Right lobe of liver (tissue), 6 donors: ENCODE measurements at places on chromosomes 11 and 22. TPM values are rescaled to one million over a fixed set of nuclear protein-coding genes. Genes with fewer than 3 reads are reported as not detected.

Gene OR2AG1
- not detected for total RNA-seq

- no peak for DNase-seq
- H3K27me3 ChIP-seq, result no peaks in the 10 kb centered on the region
- no peaks in the 10 kb centered on the region for H3K4me1 ChIP-seq
Measured at GRCh38 chr22:43532301-43533155, 120.7 kb downstream of the MPPED1 start.

Gene CD3D
- total RNA-seq, result 0.98 TPM

Gene STK33
- 0.12 TPM for total RNA-seq

GRCh38 chr11:36098087-36098486, 154.2 kb downstream of the LDLRAD3 start:
- no peak overlapping the region for H3K4me3 ChIP-seq
- no peak overlapping the region for H3K27ac ChIP-seq
- no peaks in the 10 kb centered on the region for H3K36me3 ChIP-seq
- DNase-seq, result no peak
- no peaks in the 10 kb centered on the region for H3K4me1 ChIP-seq
- no peaks in the 10 kb centered on the region for H3K27me3 ChIP-seq

- no peaks in the 10 kb centered on the region for H3K27me3 ChIP-seq
- H3K4me1 ChIP-seq, result peaks cover 5% of the 10 kb centered on the region
- H3K36me3 ChIP-seq, result no peaks in the 10 kb centered on the region
- H3K27ac ChIP-seq, result no peak overlapping the region
Measured at GRCh38 chr11:74669211-74670160, 61.7 kb downstream of the CHRDL2 start.

GRCh38 chr22:23313791-23314567, 133.7 kb downstream of the BCR start:
- no peak overlapping the region for H3K4me3 ChIP-seq
- no peaks in the 10 kb centered on the region for H3K36me3 ChIP-seq
- H3K4me1 ChIP-seq, result no peaks in the 10 kb centered on the region
- no peaks in the 10 kb centered on the region for H3K27me3 ChIP-seq

- no peaks in the 10 kb centered on the region for H3K27me3 ChIP-seq
- no peak for DNase-seq
- no peaks in the 10 kb centered on the region for H3K4me1 ChIP-seq
- H3K4me3 ChIP-seq, result no peak overlapping the region
- H3K36me3 ChIP-seq, result peaks cover 3% of the 10 kb centered on the region
Measured at GRCh38 chr22:40889116-40889515, 27.2 kb upstream of the DNAJB7 start.

DNA sequence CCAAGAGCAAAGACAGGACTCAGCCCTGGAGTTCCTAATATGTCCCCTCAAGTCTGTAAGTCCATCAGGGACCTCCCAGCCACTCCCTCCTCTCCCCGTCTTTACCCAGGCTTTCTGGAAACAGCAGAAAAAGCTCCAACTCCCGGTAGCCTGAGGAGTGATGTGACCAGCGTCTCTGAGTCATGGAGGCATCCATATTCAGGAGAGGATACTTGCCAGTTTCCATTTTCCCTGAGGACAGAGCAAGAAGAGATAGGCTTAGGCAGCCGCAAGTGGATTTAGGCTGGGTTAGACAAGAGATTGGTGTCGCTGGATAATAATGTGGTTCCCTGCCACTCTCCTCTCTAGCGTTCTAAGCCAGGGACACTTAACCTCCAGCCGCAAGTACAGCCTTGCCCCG, 206.6 kb downstream of the GRIK4 start:
- no peaks in the 10 kb centered on the region for H3K4me1 ChIP-seq
- DNase-seq, result no peak
- H3K27ac ChIP-seq, result no peak overlapping the region
- no peak overlapping the region for H3K4me3 ChIP-seq
- H3K27me3 ChIP-seq, result no peaks in the 10 kb centered on the region
- no peaks in the 10 kb centered on the region for H3K36me3 ChIP-seq

Gene THRSP
- total RNA-seq, result 60.9 TPM

Gene HIC2
- total RNA-seq, result 1.7 TPM

Gene SLC22A6
- not detected for total RNA-seq

Gene IFITM1
- total RNA-seq, result 15.7 TPM

GRCh38 chr11:72807021-72807693, 7.1 kb upstream of the ATG16L2 start:
- H3K27ac ChIP-seq, result peak overlapping the region; percentile 76
- peaks cover 13% of the 10 kb centered on the region for H3K4me1 ChIP-seq
- H3K36me3 ChIP-seq, result no peaks in the 10 kb centered on the region
- H3K4me3 ChIP-seq, result no peak overlapping the region
- no peak for DNase-seq
- no peaks in the 10 kb centered on the region for H3K27me3 ChIP-seq

DNA sequence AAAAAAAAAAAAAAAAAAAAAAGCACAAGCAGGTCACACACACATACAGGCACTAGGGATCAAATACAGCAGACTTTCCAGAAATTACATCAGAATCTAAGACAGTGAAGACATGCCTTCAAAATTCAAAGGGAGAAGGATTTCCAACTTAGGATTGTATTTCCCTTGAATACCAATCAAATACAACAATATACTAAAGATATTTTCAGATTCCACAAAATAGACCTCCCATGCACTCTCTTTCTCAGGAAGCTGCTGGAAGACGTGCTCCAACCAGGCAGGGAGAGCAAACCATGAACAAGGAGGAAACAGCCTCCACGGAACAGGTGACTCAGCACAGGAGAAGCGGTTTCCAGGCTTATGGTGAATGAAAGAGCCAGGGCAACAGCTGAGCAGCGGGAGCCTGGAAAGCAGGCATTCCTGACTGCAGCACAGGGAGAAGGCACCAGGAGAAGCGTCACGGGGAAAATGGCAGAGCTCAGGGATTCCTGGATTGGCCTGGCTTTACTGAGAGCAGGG, 32.0 kb downstream of the TMEM184B start:
- no peak overlapping the region for H3K27ac ChIP-seq
- no peaks in the 10 kb centered on the region for H3K27me3 ChIP-seq
- H3K4me3 ChIP-seq, result no peak overlapping the region

GRCh38 chr11:45176996-45177395, 30.6 kb downstream of the PRDM11 start:
- H3K27me3 ChIP-seq, result no peaks in the 10 kb centered on the region
- no peaks in the 10 kb centered on the region for H3K36me3 ChIP-seq
- H3K4me1 ChIP-seq, result peaks cover 22% of the 10 kb centered on the region
- no peak for DNase-seq
- H3K27ac ChIP-seq, result no peak overlapping the region

GRCh38 chr11:116515664-116516184, 257.1 kb downstream of the BUD13 start:
- H3K4me3 ChIP-seq, result no peak overlapping the region
- DNase-seq, result no peak

GRCh38 chr22:30206944-30207343, 39.6 kb downstream of the LIF start:
- no peaks in the 10 kb centered on the region for H3K27me3 ChIP-seq
- H3K27ac ChIP-seq, result no peak overlapping the region
- no peaks in the 10 kb centered on the region for H3K4me1 ChIP-seq
- no peak overlapping the region for H3K4me3 ChIP-seq
- H3K36me3 ChIP-seq, result no peaks in the 10 kb centered on the region

DNA sequence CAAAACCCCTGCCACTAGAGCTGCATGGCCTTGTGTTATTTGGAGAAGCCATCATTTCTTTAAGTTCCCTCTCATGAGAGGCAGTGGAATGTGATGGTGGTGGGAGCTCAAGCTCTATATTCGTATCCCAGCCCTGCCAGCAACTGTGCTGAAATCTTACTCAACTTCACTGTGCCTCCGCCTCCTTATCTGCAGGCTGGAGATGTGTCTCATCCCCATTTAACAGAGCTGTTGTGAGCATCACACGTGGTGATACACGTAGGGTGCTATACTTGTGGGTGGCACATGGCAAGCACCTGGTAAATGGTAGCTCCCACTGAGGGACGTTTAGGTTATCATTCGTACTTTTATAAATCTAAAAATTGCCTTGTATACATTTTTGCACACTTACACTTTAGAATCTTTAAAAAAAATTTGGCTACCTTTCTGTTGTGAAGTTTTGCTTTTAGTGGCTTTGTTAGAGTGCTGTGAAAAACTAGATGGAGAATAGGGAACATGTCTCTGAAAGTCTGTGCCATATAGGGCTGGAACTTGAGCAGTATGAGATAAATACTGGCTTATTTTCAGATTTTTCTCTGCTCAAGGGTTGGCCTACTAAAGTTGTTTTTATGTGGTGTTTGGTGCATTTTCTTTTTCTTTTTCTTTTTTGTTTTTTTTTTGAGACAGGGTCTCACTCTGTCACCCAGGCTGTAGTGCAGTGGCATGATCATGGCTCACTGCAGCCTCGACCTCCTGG, 23.2 kb downstream of the TNRC6B start:
- no peak overlapping the region for H3K27ac ChIP-seq
- no peaks in the 10 kb centered on the region for H3K4me1 ChIP-seq
- H3K4me3 ChIP-seq, result no peak overlapping the region
- no peak for DNase-seq
- H3K27me3 ChIP-seq, result no peaks in the 10 kb centered on the region
- H3K36me3 ChIP-seq, result no peaks in the 10 kb centered on the region

Gene ATG2A
- total RNA-seq, result 27.0 TPM

Gene OR4D5
- total RNA-seq, result not detected

DNA sequence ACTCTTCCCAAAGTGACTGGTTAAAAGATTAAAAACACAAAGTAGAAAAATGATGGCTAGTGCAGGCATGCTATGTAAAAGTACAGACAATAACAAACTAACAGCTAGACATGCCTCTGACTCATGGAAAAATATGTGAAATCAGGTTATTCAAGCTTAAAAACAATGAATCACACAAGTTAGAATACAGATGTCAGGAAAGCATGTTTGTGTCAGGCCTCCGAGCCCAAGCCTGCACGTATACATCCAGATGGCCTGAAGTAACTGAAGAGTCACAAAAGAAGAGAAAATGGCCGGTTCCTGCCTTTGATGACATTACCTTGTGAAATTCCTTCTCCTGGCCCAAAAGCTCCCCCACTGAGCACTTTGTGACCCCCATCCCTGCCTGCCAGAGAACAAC, 110.1 kb downstream of the NOX4 start:
- no peaks in the 10 kb centered on the region for H3K36me3 ChIP-seq
- no peak for DNase-seq
- H3K27me3 ChIP-seq, result no peaks in the 10 kb centered on the region
- no peak overlapping the region for H3K27ac ChIP-seq
- no peak overlapping the region for H3K4me3 ChIP-seq
- H3K4me1 ChIP-seq, result no peaks in the 10 kb centered on the region

GRCh38 chr11:6431861-6432260, 8.9 kb downstream of the HPX start:
- H3K27me3 ChIP-seq, result no peaks in the 10 kb centered on the region
- no peak overlapping the region for H3K4me3 ChIP-seq
- peaks cover 14% of the 10 kb centered on the region for H3K36me3 ChIP-seq
- DNase-seq, result peak; percentile 22

Gene BLID
- not detected for total RNA-seq

DNA sequence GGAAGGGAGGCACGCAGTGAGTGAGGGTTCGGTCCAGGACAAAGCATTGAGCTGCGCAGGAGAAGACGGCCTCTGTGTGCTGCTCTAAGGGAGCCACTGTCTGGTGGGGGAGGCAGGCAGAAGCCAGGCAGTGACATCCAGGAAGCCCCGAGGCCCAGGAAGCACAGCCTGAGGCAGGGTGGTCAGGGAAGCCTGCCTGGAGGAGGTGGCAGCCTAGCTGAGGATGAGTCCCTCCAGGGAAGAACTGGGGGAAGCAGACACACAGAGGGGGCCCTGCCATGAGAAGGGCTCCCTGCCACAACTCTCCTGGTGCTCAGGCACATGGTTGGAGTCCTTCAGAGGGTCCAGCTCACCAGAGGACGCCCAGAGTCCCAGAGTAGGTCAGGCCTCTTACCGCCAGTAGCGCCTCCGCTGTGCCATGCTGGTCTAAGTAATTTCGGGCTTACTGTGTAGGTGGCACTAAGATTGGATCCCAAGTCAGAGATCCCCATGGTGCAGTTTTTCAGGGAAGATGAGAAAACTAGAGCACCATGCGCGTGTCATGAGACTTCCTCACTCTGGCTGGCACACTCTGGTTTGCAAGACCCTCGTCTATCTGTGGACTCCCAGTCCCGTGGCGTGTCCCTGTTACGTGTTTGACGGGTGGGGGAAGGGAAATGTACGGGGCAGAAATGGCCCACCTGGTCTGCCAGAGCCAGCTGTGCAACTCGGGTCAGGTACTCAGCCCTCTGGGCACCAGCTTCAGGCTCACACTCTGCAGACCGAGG, 887.2 kb downstream of the BRD1 start:
- no peaks in the 10 kb centered on the region for H3K36me3 ChIP-seq
- H3K4me3 ChIP-seq, result no peak overlapping the region
- no peaks in the 10 kb centered on the region for H3K4me1 ChIP-seq
- no peak overlapping the region for H3K27ac ChIP-seq
- peak; percentile 8 for DNase-seq
- H3K27me3 ChIP-seq, result no peaks in the 10 kb centered on the region

Gene NNMT
- 634 TPM for total RNA-seq

DNA sequence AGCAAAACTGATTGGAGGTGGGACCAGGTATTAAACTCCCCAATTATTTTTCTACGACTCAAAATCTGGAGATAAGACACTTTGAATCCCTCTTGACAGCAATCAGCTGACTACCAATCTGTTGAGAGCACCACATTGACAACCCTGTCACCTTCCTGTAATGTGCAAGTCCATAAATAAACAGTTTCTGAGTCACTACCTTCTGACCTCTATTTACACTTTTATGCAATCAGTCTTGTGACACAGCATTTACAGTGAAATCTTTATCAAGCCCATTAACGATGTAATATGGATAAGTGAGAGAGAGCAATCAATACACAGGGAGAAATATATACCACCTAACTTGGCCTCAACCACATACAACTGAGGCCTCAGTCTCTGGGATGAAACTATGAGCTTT, 283.7 kb upstream of the ANO5 start:
- H3K27ac ChIP-seq, result peak overlapping the region; percentile 4
- DNase-seq, result no peak
- H3K36me3 ChIP-seq, result no peaks in the 10 kb centered on the region
- H3K4me3 ChIP-seq, result no peak overlapping the region

GRCh38 chr11:3091846-3092602, 34.8 kb upstream of the CARS1 start:
- H3K27ac ChIP-seq, result no peak overlapping the region
- no peaks in the 10 kb centered on the region for H3K4me1 ChIP-seq

- H3K27me3 ChIP-seq, result no peaks in the 10 kb centered on the region
- no peaks in the 10 kb centered on the region for H3K36me3 ChIP-seq
- H3K4me3 ChIP-seq, result no peak overlapping the region
- no peaks in the 10 kb centered on the region for H3K4me1 ChIP-seq
Measured at GRCh38 chr11:44008698-44009097, 39.1 kb upstream of the ACCSL start.
